Spleen (tissue), 13 donors: ENCODE measurements at places on chromosomes 5 and 9.
A peak's percentile ranks its signal among the peaks of the same experiment; 100 is the strongest.

DNA sequence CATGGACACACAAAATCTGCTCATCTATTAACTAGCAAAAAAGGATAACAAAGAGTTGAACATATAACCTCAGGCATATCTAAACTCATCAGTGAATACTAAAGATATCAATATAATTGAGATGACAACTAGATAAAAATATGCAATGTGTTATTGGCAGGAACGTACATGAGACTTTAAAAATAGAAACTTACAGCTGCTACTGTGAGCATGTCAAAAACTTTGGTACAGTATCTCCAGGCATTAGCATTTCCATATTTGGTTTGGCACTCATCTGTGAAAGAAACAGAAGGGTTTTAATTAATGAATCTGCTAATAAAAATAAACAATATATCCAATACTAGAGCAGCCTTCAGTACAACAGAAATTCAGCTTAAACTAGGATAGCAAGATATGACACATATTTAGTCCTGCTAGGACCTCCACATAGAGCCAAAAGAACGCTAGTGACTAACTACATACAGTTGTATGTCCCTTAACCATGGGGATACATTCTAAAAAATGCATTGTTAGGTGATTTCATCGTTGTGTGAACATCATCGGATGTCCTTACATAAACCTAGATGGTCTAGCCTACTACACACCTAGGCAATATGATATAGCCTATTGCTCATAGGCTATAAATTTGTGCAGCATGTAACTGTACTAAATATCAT is 10.5 kb upstream of the SCAI start:
- no peak for DNase-seq

GRCh38 chr5:95715799-95716461 is 15.2 kb upstream of the RHOBTB3 start:
- DNase-seq, result no peak

GRCh38 chr5:138354926-138355378 is 2.5 kb downstream of the KDM3B start:
- no peak for DNase-seq

- DNase-seq, result no peak
Measured at GRCh38 chr5:54804521-54804920, 180.9 kb downstream of the ESM1 start.

DNA sequence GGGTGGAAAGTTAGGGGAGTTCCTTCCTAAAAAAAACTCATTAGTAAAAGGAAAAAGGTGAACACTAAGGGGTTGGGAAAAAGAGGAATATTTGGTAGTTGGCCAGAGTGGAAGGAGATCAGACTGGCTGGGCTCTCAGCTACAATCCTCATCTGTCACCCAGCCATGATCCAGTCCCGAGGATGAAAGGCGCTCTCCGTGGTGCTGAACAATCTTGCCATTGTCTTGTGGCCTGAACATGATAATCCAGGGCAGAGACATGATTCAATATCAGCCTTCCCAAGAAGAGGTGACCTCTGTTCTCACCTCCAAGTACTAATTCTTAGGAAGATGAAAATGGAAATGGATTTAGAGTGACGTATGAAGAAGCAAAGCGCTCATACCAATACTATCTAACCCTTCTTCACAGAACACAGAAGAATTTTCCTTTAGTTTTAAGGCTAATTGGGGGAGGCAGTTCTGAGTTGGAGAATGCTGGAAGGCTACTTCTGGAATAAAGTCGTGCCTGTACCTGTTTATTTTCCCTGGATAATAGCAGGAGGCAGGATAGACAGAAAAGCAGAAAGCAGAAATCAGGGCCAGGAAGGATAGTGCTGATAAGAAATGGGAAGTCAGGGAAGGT is 36.6 kb upstream of the MYORG start:
- no peak for DNase-seq

- DNase-seq, result no peak
Measured at GRCh38 chr5:149242339-149242738, 29.3 kb upstream of the AFAP1L1 start.

GRCh38 chr5:128053291-128053954 is 30.1 kb upstream of the SLC12A2 start:
- no peak for DNase-seq

DNA sequence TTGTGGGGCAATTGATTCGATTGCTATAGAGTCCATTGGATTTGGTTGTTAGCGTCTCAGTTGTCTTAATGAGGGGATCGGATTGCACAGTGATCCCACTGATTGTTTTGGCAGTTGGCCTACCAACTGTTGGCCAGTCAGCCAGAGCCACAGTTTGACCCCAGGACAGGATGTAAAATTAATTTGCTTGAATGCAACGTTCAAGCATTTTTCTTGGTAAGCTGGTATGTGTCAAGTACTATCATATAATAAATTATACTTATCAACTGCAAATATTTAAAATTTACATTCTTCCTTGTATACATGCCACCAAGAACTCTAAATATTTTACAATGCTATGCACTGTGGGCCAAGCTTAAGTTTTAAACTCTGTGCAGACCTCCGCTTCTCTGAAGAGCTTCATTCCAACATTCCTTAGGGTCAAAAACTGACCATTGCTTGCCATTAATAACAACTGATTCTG is 80.4 kb upstream of the OSMR start:
- DNase-seq, result no peak

DNA sequence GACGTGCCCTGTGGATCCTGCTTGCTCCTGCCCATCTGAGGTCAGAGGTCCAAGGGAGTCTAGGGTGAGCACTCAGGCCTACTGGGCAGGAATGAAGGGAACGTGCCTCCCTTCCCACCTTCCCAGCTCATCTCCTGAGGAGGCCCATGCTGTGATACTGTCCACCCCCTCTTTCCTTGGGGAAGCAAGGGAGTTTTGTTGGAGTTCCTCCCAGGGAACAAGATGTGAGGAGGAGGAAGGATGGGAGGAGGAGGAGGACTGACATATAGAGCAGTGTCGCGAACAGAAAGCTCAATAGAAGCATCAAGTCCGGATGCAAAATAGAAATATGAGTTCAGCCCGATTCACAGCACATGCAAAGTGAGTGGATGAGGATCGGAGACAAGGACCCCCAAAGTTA is 41.0 kb downstream of the SLC6A7 start:
- no peak for DNase-seq

DNA sequence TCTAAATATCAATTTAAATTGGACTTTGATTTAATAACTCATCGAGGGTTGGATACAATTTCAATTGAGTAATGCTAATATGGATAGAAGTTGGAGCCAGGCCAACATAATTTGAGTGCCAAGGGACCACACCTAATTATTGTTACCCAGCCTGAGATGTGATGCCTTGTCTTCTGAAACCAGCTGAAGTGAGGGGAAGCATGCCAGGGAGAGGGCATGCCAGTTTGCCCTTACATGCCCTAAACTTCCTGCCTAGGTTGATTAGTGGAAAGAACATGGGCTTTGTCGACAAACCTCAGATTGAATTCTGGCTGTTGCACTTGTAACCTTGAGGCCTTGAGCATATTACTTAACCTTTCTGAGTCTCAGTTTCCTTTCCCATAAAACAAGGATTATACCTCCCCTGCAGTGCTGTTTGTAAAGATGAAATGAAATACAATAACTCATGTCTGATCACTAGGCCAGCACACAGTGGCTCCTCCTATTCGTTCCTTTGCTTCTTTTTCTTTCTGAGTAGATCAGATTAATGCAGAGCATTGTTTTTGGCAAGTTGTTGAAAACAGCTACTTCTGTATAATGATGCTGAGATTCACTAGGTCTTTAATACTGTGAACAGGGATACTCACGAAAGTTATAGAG is 412.8 kb downstream of the TLE4 start:
- no peak for DNase-seq

DNA sequence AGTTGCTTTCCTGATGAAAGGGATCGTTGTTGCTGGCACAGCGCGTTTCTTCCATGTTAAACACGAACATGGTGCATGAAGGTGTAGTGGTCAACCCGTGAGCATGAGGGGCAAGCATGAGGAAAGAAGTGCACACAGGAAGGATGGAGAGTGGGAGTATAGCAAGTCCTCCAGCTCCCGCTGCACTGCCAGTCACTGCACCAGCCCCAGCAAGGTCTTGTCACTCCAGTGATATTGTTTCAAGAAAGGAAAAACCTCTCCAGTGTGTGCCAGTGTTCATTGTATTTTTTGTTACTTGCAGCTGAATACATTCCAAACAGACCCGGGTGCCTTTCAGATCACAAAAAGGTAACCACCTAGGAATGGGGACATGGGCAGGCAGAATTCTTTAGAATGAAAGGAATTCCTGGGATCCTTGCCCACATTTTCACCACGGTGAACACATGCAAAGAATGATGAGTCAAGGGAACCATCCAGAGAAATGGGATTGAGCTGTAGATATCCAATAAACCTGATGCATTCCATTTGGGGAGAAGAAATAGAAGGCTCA is 186.3 kb downstream of the AOPEP start:
- no peak for DNase-seq

GRCh38 chr5:61084658-61085057 is 77.6 kb downstream of the SMIM15 start:
- DNase-seq, result no peak

GRCh38 chr5:157594675-157595459 is 19.3 kb upstream of the ADAM19 start:
- no peak for DNase-seq

DNA sequence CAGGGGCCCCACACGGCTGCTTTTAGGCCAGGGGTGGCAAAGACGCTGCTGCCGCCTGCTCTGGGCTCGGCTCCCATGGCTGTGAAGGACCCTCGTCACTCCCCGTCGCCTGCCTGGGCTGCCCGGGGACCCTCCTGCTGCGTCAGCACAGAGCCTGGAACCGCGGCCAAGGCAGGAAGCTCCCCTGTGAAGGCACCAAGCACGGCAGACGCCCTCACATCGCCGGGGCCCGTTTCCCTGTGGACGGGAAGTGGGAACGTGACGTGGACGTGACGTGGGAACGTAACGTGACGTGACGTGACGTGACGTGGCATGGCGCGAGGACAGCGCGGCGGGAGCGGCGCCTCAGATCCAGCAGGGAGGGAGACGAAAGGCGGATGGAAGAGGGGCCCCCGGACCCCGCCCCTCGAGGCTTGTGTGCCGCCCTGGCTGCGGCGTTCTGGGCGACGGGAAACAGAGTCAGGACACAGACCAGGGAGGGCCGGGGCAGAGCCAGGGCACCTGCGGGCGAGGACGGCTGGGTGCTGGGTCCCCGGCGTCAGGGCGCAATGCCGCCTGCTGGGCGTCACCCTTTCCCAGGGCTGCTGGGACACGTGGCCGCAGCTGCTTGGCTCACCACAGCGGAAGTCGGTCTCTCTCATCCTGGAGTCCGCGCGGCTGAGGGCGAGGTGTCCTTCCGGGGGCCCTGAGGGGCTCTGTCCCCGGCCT is 53.1 kb downstream of the MRPL36 start:
- peak; percentile 72 for DNase-seq

DNA sequence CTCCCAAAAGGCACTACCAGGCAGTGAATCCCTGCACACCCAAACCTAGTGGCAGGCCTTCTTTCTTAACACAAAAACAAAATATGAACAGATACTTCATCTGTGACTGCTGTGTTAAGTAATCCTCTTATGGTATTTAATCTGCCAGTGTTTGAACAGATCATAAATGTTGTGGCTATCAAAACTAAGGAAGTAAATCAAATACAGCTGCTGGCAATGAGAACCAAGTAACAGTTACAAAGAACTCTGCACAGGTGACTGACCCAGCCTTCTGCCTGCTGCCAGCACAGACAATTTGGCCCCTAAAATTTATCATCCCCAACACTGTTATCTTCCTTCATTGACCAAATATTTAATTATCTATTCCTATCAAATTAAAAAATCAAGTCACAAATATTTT is 78.0 kb downstream of the GNAQ start:
- no peak for DNase-seq

DNA sequence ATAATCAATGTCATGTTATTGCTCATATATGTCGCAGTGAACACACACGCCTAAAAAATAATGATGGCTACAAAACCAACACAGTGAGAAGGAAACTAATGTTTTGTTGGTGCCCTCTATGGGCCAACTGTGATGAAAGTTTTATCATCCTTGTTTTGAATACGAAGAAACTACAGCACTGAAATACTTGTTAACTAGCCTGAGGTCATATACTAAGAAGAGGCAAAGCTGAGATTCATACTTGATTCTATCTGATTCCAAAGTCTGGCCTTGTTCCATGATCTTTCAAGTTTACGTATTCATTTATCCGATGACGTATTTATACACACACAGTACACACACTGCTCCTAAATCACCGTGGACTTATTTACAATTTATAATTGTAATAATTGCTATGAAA is 16.1 kb upstream of the DRD1 start:
- no peak for DNase-seq

- peak; percentile 84 for DNase-seq
Measured at GRCh38 chr9:133788819-133789717, 50.9 kb upstream of the SARDH start.

GRCh38 chr9:119086590-119086989 is 282.6 kb downstream of the BRINP1 start:
- no peak for DNase-seq

- no peak for DNase-seq
Measured at GRCh38 chr5:42854795-42855194, 43.1 kb upstream of the SELENOP start.

- no peak for DNase-seq
Measured at GRCh38 chr5:37121027-37121426, 128.1 kb downstream of the CPLANE1 start.

GRCh38 chr5:18807256-18808149 is 1173.2 kb downstream of the TAF11L14 start:
- no peak for DNase-seq

- DNase-seq, result no peak
Measured at GRCh38 chr5:54738973-54739367, 221.4 kb downstream of the SNX18 start.

- no peak for DNase-seq
Measured at GRCh38 chr5:164148292-164148691, 642.9 kb downstream of the MAT2B start.

GRCh38 chr9:91341258-91341746 is 20.4 kb downstream of the AUH start:
- no peak for DNase-seq

DNA sequence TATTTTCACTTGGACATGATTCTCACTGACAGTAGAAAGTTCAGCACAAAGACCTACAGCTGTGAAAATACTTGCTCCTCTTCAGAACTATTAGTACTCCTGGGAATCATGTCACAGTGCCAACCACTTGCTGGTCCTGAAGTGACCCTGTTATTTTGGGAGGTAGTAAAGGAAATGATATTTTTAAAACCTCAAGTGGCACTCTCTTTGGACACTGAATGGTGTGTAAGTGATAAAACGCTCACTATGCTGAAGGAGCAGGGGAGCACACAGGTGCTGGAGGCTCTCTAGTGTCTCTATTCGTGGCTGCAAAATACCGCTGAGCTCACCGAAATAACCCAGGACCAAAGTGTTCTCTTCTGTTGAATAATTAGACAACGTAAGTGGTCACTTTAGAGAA is 76.9 kb upstream of the SPATA31D4 start:
- DNase-seq, result no peak

GRCh38 chr9:125534971-125535701 is 171.9 kb downstream of the MAPKAP1 start:
- no peak for DNase-seq
